ENCODE measurements at places on chromosomes 4 and X.

DNA sequence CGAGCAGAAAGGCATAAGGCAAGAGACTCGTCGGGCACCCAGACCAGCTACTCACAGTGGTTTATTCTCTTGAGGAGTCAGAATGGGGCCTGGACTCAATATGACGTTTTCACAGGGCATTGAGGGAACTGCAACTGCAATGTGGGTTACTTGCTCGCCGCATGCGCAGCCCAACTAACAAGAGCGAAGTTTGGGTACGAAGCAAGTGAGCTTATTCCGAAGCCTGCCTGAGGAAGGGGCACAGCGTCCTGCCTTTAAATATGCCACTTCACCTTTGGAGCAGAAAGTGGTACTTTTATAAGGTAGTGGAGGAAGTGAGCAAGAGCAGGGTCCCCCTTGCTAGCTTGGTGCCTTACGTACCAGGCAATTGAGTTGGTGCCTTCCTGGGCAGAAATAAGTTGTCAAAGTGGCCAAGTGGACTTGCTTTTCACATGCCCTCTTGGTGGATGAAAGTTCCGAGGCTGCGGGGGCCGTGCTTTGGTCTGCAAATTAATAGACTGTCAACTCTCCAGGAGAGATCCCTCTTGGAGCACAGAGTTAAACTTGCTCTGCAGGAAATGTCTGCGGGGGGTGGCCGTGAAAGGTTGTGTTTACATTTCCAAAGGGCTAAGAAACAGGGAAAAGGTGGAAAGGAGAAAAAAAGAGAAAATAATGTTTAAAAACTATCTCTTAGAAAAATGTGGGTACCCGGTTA is 480.4 kb downstream of the TRIML1 start:
- DNase-seq = no peak

DNA sequence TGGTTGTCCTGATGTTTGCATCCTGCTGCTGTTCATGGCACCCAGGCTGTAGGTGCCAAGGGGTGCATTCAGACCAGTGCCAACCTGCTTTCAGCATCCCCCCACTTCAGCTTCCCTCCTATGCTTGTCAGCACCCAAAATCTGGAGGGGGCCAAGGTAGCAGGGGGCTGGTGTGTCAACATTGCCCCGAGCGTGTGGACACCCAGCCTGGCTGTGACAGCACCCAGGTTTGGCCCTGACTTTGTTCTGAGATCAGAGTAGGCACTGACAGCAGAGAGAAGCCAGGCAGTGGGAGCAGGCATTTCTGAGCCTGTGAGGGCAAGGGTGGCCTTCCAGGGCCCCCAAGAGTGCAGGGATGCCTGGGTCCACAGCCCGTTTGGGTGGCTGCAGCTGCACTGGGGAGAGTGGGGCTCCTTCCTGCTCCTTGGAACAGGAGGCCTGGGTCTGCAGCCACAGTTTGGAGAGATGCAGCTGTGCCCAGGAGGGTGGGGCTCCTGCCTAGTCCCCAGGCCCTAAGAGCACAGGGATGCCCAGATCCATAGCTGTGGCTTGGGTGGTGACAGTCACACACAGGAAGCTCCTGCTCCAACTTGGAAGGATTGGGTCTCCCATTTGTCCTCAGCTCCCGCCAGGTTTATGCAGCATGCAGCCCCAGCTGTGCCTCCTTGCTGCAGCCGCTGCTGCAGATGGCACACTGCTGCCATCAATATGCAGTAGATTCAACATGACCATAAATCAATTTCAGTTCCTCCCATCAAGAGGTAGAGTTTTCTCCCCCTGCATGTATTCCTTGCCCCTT is 12.3 kb upstream of the PPM1K start:
- no peak for DNase-seq

DNA sequence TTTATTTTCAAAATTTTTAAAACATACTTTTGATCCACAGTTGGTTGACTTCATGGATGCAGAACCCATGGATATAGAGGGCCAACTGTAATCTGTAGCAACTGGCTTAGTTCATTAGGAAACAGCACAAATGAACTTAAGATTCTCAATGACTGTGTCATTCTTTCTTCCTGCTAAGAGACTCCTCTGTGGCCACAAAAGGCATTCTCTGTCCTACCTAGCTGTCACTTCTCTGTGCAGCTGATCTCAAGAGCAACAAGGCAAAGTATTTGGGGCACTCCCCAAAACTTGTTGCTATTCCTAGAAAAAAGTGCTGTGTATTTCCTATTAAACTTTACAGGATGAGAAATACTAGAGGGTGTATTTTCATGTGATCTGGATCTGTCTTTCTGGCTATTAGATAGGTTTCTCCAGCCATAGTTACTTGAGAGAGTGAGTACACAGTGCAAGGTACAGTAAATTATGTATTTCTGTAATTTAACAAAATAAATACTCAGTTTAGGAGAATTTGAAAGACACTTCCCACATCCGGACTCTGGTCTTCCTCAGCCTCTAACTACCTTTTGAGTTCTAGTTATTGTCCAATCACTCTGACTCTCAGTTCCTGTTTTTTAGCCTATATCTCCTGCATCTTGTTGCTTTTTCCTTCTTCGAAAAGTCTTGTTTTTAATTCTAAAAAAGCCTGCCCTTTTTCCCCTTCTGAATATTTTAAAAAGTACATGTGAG is 21.8 kb downstream of the TLR2 start:
- no peak for DNase-seq

DNA sequence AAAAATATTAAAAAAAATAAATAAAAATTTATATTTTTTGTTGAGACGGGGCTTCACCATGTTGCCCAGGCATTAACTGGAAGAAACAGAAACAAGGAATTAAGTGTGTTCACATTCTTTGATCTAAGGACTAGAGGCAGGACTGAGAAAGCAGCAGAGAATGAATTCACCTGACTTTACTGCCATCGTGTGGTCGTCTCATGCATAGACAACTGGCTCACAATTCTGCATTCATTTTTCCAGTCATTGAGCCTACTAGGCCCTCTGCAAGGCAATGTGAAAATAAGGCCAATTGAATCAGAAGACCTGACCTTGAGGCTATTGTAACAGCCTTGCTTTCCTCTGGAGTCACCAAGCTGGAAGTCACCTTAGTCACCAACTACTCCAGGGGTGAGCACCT is 37.4 kb downstream of the LHFPL1 start:
- DNase-seq = no peak

GRCh38 chr4:62133977-62134376 is 933.9 kb downstream of the ADGRL3 start:
- DNase-seq = no peak

- no peak for DNase-seq
Measured at GRCh38 chrX:54820737-54821136, 13.2 kb downstream of the MAGED2 start.

DNA sequence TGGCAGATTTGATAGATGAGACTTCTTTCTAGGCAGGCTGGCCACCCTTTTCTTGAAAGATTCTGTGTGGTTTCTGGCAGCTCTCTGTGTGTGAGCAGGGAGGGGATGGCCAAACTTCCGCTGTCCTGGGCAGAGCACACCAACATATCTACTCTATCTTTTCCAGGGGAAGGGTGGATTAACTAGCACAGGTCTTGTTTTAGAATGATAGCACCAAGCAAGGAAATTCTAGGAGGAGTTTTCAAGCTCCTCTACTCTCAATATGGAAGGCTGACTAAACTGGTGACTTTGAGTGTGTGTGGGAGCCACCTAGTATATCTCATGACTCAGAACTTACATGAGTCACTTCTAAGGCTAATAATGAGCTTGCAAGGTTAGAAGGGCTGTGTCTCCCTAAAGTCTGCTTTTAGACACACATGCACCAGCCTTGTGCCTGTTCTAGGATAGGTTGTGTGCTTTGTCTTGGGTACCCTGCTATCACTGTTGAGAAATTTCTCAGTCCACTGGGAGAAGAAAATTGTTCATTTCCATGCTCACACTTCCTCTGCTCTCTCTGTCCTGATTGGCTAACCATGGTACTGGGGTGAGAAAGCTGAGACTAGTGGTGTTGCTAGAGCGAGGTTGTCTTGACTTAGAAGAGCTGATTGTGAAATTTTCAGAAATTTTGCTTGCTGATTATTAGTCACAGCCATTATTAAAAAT is 72.9 kb downstream of the YIPF6 start:
- no peak for DNase-seq

- peak; percentile 37 for DNase-seq
Measured at GRCh38 chrX:47581731-47582647, at the start of gene TIMP1. Gene TIMP1 (plus strand): TSS chrX:47582436. CDS start chrX:47583416, 980 bp downstream.

GRCh38 chrX:3743801-3744439 is 30.5 kb upstream of the PRKX start:
- no peak for DNase-seq

DNA sequence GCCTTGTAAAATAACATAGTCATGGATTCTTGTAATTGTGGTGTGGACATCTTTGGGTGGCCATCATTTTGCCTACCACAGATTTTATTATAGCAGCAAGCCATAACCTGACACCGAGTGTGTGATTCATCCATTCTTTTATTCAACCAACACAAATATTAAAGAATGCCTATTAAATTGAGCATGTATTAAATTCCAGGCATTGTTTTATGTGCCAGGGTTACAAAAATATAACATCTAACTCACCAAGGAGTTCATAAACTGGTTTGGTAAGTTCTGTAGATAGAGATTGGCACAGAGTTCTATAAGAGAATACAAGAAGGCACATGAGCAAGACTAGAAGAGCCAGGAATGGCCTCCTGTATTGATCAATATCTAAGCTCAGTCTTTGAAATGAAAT is 18.0 kb downstream of the NBDY start:
- no peak for DNase-seq

- DNase-seq = no peak
Measured at GRCh38 chr4:139666735-139667281, 1.2 kb downstream of the MGST2 start.

- DNase-seq = peak; percentile 22
Measured at GRCh38 chr4:2462218-2462991, 6.5 kb upstream of the RNF4 start.

DNA sequence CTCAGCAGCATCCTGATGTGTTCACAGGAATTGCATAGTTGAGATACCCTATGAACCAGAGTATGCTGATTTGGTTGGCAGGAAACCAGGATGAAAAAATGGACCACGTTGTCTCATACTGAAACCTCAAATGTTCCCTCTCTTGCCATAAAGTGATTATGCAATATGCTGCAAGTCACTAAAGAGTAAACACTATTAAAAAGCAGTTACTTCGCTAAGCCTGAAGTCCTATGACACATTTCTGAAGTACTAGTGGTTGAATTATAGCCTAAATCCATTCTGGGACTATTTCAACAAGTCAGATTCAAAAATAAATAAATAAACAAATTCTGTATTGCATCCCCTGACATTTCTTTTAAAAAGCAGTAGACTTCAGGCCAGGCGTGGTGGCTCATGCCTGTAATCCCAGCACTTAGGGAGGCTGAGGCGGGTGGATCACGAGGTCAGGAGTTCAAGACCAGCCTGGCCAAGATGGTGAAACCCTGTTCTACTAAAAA is 106.0 kb upstream of the NAP1L5 start:
- DNase-seq = no peak

GRCh38 chr4:82782626-82783345 is 15.8 kb downstream of the SCD5 start:
- no peak for DNase-seq

- DNase-seq = no peak
Measured at GRCh38 chr4:180380733-180381132, 1862.5 kb upstream of the TENM3 start.

DNA sequence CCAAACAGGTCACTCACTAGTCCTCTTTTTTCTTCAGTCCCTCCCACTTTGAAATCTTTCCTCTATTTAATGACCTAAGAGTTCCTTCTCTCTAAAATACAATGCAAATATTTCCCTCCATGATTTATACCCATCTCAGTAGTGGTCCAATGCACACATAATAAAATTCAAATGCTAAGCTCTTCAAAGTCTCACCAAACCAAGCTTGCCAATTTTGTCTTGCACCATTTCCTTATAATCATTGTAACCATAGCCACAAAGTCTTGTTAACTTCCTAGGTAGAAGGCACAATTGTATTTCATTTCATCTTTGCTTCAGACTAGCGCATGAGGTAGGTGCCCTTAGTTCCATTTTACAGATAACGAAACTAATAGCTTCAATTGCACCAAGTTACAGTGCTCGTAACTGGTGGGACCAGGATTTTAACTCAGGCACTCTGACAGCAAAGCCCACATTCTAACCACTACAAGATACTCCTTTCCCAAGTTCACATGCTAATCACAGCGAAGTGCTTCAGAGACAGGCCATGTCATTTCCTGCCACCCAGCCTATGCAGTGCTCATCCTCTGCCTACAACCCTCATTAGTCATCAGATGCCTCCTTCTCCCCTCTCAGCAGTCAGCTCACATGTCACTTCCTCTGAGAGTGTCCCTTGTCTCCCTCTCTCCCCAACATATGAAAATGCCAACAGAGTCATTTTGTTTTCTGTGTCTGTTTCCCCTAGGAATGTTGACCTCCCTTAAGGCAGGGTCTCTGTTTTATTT is 66.9 kb upstream of the PPARGC1A start:
- no peak for DNase-seq

DNA sequence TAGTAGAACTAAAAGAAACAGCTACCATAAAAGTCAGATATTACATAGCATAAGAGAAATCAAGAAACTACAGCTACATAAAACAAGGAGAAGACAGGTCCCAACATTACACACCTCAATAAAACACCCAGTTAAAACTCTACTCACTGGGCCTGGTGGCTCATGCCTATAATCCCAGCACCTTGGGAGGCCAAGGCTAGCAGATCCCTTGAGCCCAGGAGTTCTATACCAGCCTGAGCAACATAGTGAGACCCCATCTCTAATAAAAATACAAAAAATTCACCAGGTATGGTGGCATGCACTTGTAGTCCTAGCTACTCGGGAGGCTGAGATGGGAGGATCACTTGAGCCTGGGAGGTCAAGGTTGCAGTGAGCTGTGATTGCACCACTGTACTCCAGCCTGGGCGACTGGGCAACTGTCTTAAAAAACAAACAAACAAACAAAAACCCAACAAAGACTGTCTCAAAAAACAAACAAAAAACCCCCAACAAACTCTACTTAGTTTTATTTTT is 15.2 kb upstream of the TXLNG start:
- DNase-seq = no peak

GRCh38 chr4:184863916-184864315 is 38.1 kb upstream of the ACSL1 start:
- DNase-seq = no peak

DNA sequence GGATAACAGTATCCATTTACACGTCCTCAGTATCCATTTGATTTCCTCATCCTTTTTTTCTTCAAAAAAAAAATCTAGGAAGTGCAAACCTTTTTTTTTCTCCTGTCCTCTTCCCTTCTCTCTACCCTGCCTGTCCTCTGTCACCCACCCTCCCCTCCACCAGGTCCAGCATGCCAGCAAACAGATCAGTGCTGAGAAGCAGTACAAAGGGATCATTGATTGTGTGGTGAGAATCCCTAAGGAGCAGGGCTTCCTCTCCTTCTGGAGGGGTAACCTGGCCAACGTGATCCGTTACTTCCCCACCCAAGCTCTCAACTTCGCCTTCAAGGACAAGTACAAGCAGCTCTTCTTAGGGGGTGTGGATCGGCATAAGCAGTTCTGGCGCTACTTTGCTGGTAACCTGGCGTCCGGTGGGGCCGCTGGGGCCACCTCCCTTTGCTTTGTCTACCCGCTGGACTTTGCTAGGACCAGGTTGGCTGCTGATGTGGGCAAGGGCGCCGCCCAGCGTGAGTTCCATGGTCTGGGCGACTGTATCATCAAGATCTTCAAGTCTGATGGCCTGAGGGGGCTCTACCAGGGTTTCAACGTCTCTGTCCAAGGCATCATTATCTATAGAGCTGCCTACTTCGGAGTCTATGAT is 1.7 kb downstream of the SLC25A4 start:
- DNase-seq = no peak

- DNase-seq = no peak
Measured at GRCh38 chr4:3345384-3345783, 52.6 kb downstream of the RGS12 start.
